ENCODE measurements at places on chromosomes 2 and 18.
A peak's percentile ranks its signal among the peaks of the same experiment; 100 is the strongest.

DNA sequence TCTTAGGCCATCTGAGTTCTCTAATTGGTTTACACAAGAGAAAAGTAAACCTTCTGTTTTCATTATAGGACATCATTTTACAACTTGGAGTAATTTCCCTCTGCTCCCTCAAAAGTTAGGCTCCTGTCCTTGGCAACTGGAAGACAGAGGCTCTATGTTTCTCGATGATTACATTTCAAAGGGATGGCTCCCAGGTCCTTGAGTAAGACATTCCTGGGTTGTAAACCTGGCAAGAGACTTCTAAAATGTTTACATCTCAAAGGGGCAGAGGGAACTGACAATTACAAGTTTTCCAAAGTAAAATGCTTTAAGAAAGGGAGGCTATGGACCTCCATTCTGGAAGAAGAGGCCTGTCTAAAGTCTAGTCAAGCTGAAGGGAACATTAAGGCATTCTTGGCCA, 268.3 kb upstream of the REG3G start:
- DNase-seq, result no peak

- DNase-seq, result peak; percentile 94
Measured at GRCh38 chr2:68751397-68752339, 17.1 kb downstream of the ARHGAP25 start.

GRCh38 chr2:201182650-201183364, at the start of gene CASP10:
Gene CASP10, plus strand, starts transcription at chr2:201183141. Its CDS starts 2,637 bp downstream, at chr2:201185778.
- DNase-seq, result no peak

DNA sequence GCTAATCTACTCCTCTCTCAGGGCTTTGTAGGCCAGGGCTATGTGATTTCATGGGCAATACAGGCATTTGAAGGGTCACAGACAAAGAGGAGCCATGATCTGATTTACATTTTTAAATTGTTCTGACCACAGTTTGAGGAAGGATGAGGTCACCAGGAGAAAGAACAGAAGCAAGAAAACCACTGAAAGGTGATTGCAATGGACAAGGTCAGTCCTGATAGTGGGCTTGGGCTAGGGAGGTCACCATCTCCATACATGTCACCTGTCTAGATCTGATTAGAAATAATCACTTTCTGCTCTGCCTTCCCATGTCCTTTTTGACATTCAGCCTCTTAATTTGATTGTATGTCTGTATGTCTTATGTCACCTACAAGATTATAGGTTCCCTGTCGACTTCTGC, 248.9 kb upstream of the CWC22 start:
- no peak for DNase-seq

Data from posterior cingulate gyrus (tissue), 11 donors.